ENCODE measurements at places on chromosomes 1 and 21.

DNA sequence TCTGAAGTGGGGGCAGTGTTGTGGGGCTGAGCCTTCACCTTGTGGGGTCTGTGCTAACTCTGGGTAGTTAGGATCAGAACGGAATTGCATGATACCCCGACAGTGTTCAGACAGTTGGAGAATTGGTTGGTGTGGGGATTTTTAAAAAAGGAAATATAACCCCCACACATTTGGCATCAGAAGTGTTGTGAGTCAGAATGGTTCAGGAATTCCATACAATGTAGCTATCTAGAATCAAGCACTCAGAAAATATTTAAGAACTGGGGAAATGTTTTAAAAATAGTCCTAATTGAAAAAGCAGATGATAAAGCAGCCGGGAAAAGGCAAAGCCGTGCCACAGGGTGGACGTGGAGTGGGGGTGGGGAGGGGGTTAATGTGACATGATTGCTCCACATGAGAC lies 6.5 kb upstream of the S100A7 start:
- no peak for DNase-seq

DNA sequence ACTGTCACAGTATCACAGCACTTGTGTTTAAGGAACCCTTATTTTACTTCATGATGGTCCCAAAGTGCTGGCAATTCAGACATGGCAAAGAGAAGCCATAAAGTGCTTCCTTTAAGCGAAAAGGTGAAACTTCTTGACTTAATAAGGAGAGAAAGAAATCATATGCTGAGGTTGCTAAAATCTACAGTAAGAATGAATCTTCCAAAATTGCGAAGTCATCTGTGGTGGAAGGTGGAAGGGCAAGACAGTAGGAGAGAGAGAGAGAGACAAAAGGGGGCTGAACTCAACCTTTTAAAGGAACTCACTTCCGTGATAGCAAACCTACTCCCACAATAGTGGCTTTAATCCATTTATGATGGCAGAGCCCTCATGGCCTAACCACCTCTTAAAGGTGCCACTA lies 19.3 kb upstream of the AADACL3 start:
- no peak for DNase-seq

- no peak for DNase-seq
These were observed 54.6 kb upstream of the NCAM2 start for GRCh38 chr21:20943561-20943997.

DNA sequence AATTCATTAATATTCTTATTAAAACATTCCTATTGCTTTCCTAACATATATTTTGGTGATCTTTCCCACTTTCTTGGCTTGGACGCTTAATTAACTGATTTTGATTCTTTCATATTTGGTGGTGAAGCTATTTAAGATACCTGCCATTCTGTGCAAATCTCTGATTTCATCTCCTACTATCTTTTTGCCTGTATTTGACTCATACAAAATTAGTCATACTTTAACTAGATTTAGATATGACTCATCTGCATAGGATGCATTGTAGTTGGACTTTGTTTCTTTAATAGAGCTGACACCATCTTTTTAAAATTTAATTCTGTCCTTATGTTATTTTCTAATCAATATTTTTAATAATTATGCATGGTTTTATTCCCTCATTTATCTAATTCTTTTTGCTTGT lies 93.8 kb upstream of the PLPPR4 start:
- DNase-seq, result no peak

- DNase-seq, result no peak
These were observed 709.7 kb downstream of the ADGRL2 start for GRCh38 chr1:82510431-82510830.

- DNase-seq, result no peak
These were observed 46.7 kb downstream of the CAMK2N1 start for GRCh38 chr1:20439282-20439681.

DNA sequence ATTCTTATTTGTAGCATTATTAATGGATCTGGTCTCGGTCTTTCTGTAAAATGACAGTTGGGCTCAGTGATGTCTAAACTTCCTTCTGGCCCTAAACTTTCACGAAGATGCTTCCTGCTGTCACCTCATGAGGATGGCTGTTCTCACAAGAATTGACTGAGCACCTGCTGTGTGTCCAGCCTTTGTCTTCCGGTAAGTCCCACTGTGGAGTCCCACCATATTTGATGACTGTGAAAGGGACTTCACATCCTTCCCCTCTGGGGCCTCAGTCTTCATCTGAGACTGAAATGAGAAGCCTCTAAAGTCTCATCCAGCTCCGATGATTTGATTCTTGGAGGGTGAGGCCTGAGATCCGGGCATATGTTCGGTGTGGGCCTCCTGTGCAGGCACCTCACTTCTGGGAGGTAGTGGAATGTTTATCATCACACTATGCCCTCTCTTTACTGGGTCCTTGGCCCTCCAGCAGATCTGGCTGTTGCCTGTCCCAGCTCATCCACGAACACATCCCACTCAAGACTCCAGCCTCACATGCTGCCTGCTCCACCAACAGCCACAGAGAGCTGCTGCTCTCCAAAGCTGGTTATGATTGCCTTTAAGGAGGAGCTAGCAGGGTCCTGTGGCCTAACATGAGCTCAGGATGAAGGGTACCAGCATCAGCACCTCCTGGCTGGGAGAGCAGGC lies 95.8 kb downstream of the KCNN3 start:
- DNase-seq, result no peak

DNA sequence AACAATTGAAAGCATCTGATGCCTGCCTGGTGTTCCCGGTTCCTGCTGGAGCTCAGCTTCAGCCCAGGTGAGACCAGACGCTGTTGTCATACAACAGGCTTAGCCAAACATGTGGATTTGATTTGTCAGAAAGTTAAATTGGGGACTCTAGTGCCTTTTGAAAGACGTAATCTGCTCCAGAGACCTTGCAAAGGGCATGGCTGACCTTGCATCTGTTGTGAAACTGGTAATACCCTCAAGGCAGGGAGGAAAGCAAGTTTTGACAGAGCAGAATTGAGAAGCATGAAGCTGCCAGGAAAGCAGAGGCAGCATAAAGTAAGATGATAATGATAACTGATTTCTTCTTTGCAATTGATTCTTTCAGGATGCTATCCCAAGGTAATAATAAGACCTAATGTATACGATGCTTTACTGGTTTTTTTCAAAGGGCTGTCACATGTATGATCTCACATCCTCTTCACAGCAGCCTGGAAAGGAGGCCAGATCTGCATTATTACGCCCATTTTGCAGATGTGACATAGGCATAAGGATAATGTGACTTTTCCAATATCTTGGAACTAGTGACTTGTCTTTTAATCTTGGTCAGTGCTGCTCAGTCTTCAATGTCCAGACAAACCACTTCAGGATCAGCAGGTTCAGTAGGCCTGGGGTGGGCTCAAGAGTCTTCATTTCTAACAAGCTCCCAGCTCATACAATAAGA lies 24.7 kb upstream of the CNN3 start:
- no peak for DNase-seq

- DNase-seq, result peak; percentile 17
These were observed 54.9 kb downstream of the DMRTA2 start for GRCh38 chr1:50368179-50369007.

DNA sequence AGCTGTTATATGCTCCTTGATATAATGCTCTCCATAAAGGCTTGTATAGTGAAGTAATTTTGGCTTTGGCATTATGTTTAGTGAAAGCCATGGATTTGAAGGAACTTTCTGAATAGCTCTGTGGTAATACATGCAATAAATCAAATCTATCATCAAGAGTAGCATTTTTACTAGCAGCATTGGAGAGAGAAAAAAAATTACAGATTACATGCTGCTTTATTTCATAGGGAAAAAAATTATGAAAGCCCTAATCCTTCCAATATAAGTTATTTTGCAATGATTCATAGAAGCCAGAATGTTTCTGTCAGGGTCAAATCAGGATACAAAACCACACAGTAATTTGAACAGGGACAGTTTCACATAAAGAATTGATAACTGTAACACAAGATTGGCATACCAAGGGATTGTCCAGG lies 250.0 kb downstream of the SPATA17 start:
- DNase-seq, result no peak

DNA sequence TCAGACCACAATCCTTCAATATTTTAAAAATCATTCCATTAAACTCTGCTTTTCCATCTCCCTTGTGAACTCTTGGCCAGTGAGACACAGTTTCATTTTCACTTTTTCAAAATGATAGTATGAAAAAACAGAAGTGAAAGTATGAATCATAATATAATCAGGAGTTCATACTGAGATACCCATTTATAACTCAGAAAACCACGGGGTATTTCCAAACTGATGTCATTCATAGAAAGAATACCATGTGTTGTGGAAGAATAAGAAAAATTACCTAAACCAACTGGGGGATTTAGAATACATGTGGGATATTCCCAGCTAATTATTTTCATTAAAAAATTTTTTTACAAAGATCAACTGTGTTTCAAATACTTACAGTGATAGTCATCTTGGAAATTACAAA lies 149.9 kb downstream of the MRPL39 start:
- DNase-seq, result no peak

DNA sequence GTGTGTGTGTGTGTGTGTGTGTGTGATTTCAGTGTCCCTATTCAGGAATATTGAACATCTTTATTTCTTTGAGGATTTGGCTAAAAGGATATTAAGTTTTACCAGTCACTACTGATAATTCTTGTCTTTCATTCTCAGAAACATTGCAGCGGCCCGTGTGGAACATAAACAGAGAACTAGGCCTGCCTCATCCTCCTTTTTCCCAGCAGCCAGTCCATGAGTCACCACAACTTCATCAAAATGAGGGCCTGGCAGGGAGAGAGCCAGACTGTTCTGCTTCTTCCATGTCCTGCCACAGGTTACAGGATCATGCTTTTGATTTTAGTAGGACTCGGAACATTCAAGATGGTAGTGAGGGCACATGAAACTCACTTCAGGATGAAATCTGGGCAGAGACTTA lies 50.7 kb downstream of the LRIG2 start:
- DNase-seq, result no peak

- no peak for DNase-seq
These were observed 20.8 kb upstream of the RLF start for GRCh38 chr1:40140211-40140973.

- no peak for DNase-seq
These were observed 79.7 kb downstream of the NGF start for GRCh38 chr1:115258302-115258866.

Data from activated CD8-positive, alpha-beta memory T cell treated with anti-CD3 and anti-CD28 coated beads for 48 hours (primary cell).